NT2/D1 (cell line): ENCODE measurements at places on chromosomes 11 and 22.
A peak's percentile ranks its signal among the peaks of the same experiment; 100 is the strongest.

- DNase-seq = no peak
These were observed 62.5 kb downstream of the NAT10 start for GRCh38 chr11:34167961-34168360.

- DNase-seq = no peak
These were observed 85.5 kb downstream of the KCNQ1 start for GRCh38 chr11:2530131-2530854.

GRCh38 chr22:30665786-30666185 is 1.9 kb downstream of the DUSP18 start:
- no peak for DNase-seq

- peak; percentile 50 for DNase-seq
These were observed 328.1 kb upstream of the MPPED2 start for GRCh38 chr11:30914143-30914762.

- DNase-seq = no peak
These were observed 38.0 kb upstream of the CDON start for GRCh38 chr11:126100716-126101115.

DNA sequence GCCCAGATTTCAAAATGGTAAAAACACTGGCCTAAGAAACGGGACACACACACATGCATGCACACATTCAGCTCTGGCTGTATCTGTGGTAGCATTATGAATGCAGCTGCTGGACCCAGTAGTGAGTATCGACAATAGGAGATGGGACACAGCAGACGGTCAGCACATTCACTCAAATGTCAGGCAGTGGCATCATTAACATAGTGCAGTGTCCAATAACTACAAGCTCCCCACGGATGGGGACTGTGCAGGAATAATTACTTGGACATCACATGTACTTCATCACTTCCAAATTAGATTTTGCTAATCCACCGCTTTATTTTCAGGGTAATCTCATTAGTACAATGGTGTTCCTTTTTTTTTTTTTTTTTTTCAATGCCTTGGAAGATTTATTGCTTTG is 109.5 kb downstream of the FANCF start:
- no peak for DNase-seq

GRCh38 chr11:102473543-102473942 is 21.0 kb upstream of the TMEM123 start:
- DNase-seq = no peak

- no peak for DNase-seq
These were observed 109.3 kb downstream of the NECTIN1 start for GRCh38 chr11:119619665-119620064.

DNA sequence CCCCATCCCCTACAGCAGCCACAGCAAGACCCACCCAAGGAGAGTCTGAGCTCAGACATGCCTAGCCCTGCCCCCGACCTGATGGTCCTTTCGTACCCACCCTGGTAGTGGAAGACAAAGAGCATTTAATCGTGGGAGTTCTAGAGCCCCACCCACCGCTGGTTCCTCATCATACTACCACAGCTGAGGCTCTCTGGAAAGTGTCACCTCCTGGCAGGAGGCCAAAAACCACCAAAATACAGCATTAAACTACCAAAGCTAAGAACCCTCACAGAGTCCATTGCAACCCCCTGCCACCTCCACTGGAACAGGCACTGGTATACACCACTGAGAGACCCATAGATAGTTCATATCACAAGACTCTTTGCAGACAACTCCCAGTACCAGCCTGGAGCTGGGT is 311.1 kb downstream of the TENM4 start:
- no peak for DNase-seq

- DNase-seq = no peak
These were observed 89.1 kb downstream of the FAM76B start for GRCh38 chr11:95700471-95700817.

DNA sequence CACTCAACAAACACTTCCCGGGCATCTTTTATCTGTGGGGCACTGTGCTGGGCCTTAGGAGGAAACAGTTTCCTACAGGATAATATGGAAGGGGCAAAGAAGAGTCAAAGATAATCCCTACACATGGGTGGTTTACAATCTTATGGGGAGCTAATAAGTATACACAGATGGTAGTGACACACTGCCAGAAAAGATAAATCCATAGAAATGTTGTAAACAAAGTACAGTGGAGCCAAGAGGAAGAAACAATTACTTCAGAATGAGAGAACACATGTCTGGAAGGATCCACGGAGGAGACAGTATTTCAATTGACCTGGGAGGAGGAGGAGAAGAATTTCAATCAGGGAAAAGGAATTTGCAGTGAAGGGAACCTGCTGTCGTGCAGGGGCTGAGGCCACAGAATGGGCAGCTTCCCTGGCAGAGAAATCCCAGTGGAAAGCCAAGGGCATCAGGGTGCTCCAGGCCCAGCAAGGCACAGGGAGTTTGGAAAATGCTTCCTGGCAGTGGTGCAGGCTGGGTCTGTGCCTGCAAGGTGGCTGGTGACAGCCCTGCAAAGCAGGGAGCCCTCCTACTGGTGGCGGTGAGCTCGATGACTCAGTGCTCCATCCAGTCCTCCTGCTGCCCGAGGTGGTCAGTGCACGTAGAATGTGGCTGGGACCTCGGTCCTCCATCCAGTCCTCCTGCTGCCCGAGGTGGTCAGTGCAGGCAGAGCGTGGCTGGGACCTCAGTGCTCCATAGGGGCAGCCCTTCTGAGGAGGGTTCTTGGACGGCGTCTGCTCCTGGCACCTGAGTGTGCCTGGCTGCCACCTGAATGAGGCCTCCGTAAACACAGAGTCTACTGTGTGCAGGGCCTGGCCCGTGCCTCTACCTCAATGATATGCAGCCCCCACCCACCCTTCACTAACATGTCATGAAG is 444.3 kb upstream of the B3GAT1 start:
- no peak for DNase-seq

DNA sequence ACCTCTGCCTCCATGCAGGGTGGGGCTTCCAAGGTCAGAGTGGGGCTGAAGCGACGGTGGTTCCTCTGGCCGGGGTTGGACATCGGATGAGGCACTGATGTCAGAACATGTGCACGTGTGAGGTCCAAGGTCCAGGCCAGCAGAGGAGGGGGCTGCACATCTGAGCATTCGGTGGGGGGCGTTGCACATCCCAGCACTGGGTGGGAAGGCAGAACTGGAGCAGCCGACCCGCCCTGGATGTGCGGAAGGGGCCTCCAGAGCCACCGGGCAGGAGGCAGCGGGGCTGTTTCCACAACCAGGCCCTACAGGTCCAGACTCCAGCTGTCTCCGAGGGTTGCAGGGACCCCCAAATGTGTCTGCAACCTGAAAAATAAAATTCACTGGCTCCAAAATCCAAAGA is 271.0 kb downstream of the CTTN start:
- no peak for DNase-seq

DNA sequence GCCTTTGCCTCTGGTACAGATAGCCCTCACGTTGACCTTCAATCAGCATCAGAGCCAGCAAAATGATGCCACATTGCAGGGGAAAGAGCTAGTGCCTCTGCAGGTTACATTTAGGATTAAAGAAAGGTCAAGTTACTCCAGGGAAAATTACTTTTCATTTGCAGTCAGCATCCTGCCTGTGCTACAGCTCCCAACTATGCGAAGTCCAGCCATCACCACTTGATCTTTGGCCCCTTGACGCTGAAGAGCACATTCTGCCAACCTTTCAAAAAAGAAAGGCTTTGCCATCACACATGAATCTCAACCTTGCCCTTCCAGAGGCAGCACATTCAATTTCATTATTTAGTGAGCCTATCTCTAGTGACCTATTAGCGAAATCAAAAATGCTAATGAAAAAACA is 11.3 kb downstream of the FJX1 start:
- DNase-seq = no peak

- DNase-seq = no peak
These were observed 626 bp upstream of the F2 start for GRCh38 chr11:46718155-46719019.

GRCh38 chr11:121352251-121352891 is 59.8 kb downstream of the SC5D start:
- DNase-seq = no peak

GRCh38 chr11:35276396-35277145 is 137.6 kb downstream of the CD44 start:
- DNase-seq = no peak

DNA sequence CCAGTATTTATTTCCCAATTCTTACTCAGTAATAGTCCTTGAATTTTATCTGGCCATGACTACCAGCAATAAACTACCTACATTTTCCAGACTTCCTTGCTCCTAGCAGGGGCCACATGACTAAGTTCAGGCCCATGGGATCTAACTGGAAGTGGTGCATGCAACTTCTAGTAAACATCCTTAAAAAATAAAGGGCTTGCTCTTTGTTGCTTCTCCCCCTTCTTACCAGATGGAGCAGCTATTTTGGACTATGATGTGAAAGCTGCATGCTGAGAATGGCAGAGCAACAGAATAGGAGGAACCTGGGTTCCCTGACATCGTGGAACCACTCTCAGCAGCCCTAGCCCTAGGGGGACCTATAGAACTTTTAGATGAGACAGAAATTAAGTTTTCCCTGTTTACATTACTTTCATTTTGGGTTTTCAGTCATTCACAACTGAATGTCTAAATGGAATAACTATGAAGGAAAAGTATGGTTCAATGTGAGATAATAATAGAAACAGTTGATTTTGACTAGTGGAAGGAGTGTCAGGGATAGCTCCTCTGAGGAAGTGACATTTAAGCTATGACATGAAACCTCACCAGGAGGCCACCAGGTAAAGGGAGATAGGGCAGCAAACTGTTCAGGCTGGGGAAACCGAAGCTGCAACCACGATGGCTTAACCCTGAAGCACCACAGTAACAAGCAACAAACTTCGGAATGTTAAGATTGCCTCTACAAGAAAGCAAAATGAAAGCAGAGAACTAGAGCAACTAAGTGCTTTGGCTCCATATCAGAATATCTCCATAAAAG is 48.9 kb downstream of the PHF21A start:
- no peak for DNase-seq

DNA sequence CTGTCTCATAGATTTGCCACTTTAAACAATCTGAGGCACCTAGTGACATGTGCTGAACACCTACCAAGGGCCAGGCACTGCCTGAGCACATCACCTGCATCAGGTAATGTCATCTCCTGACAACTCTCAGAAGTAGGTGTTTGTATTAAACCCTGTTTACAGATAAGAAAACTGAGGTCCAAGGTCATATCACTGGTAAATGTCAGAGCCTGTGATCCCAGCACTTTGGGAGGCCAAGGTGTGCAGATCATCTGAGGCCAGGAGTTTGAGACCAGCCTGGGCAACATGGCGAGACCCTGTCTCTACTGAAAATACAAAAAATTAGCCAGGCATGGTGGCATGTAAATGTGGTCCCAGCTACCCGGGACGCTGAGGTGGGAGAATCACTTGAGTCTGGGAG is 39.1 kb upstream of the ACCSL start:
- no peak for DNase-seq

- DNase-seq = no peak
These were observed 10.7 kb downstream of the VSIG10L2 start for GRCh38 chr11:125956391-125957134.

DNA sequence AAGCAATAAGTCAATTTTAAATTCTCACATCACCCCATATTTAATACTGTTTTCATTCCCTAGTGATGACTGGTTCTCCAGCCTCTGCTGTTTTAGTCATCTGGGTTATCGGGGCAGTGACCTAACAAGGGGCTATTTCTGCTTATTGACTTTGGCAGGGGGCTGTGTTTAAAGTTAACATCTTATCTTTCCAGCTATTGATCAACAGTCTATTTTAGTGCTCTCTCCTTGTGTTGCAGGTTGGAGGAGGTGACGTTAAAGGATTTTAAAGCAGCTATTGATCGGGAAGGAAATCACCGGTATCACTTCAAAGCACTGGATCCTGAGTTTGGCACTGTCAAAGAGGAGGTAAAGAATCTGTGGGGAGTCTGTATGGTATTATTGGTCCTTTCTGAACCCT is 7.7 kb upstream of the DLAT start:
- DNase-seq = no peak

DNA sequence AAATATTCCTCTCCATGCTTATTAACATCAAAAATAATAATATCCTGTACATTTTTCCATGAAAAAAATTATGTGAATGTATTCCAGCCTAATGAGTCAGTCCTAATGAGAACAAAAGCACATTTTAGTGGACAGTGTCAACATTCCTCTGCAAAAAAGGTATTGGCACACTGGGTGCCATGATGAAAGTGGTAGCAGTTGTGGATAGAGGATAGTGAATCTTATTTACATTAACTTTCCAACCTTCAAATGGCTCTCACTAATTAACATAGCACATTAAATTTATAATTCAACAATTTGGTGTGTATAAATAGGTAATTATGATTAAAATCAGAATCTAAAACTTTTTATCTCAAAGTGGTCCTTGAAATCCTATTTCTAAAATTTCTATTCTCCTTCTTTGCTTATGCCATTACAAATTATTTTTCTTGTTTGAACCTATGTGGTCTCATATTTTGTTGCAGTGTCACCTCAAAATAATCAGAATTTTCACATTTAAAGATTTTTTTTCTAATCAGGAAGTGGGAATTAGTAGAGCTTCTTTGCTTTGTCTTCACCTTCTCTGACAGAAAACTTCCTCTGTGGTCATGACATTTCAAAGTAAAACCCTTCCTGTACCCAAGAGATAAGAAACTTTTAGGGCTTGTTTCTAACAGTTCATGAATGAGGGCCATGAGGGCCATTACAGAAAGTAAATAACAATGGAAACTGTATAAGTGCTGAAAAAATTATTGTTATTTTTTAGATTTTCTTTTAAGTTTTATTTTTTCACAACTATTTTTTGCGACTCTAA is 18.7 kb downstream of the SOX6 start:
- no peak for DNase-seq

DNA sequence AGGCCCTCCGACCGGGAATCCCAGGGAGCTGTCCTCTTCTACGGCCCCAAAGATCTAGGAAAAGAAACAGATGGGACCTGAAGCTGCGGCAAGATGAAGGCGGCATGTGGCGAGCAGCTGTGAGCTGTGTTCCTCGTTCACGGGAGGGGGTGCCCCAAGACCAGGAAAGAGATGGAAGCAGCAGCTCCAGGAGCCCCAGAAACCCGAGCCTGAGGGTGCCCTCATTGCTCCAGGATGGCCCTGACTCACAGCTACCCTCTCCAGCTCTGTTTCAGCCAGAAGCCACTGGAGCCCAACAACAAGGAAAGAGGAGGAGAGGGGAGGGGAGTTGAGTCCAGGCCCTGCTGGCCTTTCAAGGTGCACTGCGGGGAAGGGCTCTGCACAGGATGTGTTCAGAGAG is 23.7 kb upstream of the NAP1L4 start:
- DNase-seq = no peak

DNA sequence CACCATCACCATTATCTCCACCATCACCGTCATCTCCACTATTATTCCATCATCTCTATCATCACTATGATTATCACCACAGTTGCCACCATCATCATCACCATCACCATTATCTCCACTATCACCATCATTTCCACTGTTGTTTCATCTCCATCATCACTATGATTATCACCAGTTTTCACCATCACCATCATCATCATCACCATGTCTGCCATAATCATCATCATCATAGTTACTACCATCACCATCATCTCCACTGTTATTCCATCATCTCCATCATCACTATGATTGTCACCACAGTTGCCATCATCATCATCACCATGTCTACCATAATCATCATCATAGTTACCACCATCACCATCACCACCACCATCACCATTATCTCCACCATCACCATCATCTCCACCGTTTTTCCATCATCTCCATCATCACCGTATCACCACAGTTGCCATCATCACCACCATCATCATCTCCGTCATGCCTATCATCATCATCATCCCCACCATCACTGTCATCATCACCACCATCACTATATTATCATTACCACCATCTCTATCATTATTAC is 264.9 kb downstream of the BRD1 start:
- no peak for DNase-seq
